ENCODE measurements at places on chromosomes 2 and 18.

- peak; percentile 53 for DNase-seq
Observed at GRCh38 chr2:74958274-74959105, at the start of gene POLE4. Gene POLE4 (plus strand): TSS chr2:74958643. CDS start chr2:74958680, 37 bp downstream.

DNA sequence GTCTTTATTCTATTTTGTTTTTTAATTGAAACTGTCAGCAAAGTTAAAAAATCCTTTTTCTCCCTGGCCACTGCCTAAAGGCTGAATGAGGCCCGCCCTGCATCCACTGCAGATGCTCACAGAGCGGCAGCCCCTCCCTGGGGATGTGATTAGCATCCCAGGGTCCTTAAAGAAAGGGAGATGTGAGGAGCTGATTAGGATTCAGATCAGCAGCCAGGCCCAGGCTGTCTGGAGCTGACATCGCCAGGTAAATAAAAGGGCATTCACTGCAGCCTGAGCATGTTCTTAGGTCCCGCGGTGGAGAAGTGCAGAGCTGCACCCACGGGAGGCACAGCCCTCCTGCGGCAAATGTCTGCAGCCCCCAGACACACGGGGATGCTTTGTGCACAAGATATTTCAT lies 83.8 kb downstream of the LONRF2 start:
- no peak for DNase-seq

DNA sequence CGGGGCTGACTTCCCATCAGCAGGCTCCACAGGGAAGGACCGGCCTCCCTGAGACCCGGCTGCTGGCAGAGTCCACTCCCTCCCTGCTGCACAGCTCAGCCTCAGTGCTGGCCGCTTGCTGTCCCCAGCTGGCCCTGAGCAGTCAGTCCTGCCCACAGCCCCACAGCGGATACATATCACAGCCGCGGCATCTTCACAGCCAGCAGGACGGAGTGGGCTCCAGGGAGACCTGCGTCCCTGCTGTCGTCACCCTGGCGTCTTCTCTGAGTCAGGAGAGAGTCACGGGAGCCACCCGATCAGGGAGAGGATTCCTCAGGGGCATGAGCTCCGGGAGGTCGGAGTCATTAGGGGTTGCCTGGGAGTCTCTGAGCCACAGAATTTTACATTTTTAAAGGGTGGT lies 13.1 kb upstream of the SNTG2 start:
- no peak for DNase-seq

- DNase-seq: no peak
Observed at GRCh38 chr2:26340831-26341230, 5.1 kb upstream of the SELENOI start.

- no peak for DNase-seq
Observed at GRCh38 chr2:63047321-63048279, 3.0 kb upstream of the OTX1 start.

GRCh38 chr18:49795612-49796552 lies 17.5 kb downstream of the ACAA2 start:
- DNase-seq: no peak

DNA sequence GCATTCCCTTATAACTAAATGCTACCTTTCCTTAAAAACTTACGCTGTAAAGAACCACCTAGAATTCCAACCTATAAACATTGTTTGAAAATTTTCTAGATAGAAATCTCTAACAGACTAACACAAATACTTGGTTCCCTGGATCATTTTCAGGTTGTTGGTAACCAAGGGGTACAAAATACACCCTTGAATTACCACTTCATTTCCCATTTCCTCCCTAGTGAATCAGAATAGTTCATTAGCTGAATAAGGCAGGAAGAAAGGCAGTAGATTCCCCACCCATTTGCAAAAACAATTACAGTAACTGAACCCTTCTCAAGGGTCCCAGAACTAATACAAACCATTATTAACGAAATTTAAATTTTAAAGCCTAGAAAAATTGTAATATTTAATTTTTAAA lies 5.5 kb downstream of the MEX3C start:
- DNase-seq: no peak

- DNase-seq: no peak
Observed at GRCh38 chr18:70649683-70650082, 360.8 kb downstream of the SOCS6 start.

- DNase-seq: no peak
Observed at GRCh38 chr18:14943486-14943885, 195.5 kb downstream of the ANKRD30B start.

GRCh38 chr2:55869637-55870325 lies 53.8 kb downstream of the EFEMP1 start:
- no peak for DNase-seq

GRCh38 chr2:44362207-44363015 lies 664 bp downstream of the CAMKMT start:
- DNase-seq: no peak

DNA sequence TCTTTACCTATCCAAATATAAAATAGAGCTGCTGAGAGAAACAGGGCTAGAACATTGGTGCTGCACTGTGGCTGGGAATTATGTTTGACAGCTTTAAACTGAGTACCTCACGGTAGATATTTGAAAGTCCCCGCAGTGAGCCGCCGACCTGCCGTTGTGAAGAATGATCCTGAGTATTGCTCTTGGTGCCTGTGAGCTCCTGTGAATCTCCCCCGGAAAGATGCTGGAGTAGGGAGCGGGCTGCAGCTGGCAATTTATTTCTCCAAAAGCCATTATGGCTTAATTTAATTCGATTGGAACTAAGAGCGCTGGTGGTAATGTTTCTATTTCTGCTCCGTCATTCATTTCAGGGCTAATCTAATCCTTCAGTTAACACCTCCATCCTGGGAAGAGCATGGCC lies 129.4 kb upstream of the TPO start:
- DNase-seq: no peak

- DNase-seq: no peak
Observed at GRCh38 chr2:137049518-137049917, 284.2 kb downstream of the THSD7B start.

- DNase-seq: no peak
Observed at GRCh38 chr2:217996361-217996760, 6.4 kb downstream of the TNS1 start.

DNA sequence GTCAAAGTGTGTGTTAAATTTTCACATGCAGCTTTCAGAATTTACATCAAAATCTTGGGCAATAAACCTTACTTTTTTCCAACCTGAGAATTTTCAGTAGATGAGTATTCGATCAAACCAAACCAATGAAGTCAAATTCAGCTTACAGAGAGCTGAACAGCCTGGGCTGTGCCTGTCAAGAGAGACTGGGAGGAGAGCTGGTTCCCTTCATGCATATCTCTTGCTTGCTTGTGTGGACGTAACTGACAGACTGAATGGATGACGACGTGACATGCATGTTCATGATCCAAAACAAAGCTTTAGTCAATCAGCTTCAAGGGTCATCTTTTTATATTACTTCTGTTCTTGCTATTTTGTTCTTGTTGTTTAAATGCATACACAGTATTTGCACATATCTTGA lies 145.2 kb downstream of the GALNT3 start:
- DNase-seq: no peak

DNA sequence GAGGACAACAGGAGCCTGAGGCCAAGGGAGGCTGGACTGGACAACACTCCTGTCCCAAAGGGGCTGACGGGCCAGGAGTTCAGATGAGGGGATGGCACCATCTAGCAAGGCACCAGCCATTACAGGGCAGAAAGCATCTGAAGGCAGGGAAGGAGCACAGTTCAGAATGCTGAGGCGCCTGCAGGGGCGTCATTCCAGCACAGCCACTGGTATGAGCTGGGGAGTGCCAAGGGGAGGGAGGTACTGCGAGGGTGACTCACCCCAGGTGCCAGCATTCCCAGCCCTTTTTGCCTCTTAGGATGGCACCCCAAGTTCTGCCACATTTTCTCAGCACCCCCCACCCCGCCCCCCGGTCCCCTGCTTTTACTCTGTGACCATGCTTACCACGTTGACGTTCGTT lies 129.8 kb upstream of the EPAS1 start:
- DNase-seq: no peak

DNA sequence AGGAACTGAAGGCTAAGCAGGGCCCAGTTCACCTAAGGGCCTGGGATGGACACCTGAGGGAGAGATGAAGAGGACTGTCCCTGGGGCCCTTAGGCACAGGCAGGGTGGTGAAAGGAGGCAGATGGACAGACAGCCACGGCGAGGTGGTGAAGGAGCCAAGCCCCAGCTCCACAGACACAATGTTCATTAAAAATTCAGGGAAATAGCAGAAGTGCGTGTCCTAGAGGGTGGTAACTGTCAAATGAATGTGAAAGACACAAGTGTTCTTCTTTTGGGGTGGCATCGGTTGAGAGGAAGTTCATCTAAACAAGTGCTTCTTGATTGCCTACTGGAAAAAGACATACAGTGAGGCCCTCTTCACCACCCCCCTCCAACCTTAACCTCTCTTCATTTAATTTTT lies 76.2 kb upstream of the SIX2 start:
- DNase-seq: no peak

- no peak for DNase-seq
Observed at GRCh38 chr18:28256166-28256565, 79.2 kb upstream of the CDH2 start.

- DNase-seq: no peak
Observed at GRCh38 chr2:239959059-239959971, 65.8 kb downstream of the NDUFA10 start.

- no peak for DNase-seq
Observed at GRCh38 chr2:217398860-217399259, 539.0 kb upstream of the TNP1 start.

All from forelimb muscle (tissue), 1 donor.